ENCODE measurements at places on chromosomes 4 and X.
A peak's percentile ranks its signal among the peaks of the same experiment; 100 is the strongest.

DNA sequence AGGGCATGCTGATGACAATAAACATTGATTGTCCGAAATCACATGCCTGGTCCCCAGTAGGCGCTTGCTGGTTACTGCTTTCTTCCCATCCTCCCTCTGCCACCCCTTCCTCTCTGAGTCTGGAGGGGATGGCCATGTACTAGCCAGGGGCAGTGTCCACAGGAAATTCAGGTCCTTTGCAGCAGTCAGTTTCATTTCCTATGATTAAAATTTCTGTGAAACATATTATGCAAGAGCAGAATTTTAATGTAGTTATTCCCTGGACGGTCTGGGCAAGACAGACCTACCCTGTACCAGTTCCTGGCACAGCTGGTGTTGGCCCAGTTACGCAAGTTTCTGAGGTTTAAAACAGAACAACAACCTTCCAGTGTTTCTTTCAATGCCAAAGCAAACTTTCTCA lies 28.2 kb upstream of the TLR2 start:
- DNase-seq, result no peak

GRCh38 chr4:124053872-124054538 lies 657.4 kb downstream of the SPRY1 start:
- DNase-seq, result no peak

GRCh38 chr4:37740546-37740945 lies 54.4 kb upstream of the RELL1 start:
- no peak for DNase-seq

GRCh38 chr4:52376132-52376704 lies 282.9 kb downstream of the USP46 start:
- no peak for DNase-seq

DNA sequence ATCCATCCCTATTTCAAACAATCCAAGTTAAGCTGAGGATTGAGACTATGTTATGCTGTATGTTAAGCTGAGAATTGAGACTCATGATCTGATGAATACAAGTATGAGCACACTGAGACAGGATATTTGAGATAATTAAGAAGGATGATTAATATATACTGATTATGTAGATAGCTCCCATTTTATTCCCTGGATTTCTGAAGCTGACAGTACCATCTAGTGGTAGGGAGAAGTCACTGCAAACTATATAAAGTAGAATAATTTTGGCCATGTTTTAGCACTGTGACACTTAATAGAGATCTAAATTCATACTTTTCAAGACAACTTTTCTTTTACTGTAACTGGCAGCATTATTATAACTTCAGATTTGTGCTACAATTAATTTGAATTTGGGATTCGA lies 63.8 kb upstream of the HPRT1 start:
- no peak for DNase-seq

- DNase-seq, result no peak
These were observed 17.7 kb downstream of the PCDH18 start for GRCh38 chr4:137514406-137515111.

DNA sequence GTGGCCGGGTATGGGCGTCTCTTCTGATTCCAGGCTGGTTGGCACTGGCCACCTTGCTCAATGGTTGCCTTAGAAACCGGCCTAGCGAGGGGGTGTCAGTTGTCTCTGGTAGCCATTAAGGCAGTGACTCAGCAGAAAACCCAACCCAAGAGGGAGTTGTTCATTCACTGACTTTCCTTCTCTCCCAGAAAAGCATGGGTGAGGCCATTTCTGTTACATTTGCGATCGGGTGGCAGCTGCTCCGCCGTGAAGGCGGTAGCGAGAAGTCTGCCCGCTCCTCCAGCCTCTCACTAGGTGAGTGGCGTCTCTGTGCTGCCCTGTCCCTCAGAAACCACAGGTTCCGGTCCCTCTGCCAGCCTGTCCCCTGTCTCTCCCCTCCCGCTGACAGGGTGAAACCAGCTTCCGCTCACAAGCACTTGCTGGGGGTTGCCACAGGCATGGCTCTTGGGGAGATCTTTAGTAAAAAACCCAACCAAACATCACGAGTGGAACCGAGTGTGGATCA lies 17.4 kb downstream of the IRAK1 start:
- peak; percentile 38 for DNase-seq

DNA sequence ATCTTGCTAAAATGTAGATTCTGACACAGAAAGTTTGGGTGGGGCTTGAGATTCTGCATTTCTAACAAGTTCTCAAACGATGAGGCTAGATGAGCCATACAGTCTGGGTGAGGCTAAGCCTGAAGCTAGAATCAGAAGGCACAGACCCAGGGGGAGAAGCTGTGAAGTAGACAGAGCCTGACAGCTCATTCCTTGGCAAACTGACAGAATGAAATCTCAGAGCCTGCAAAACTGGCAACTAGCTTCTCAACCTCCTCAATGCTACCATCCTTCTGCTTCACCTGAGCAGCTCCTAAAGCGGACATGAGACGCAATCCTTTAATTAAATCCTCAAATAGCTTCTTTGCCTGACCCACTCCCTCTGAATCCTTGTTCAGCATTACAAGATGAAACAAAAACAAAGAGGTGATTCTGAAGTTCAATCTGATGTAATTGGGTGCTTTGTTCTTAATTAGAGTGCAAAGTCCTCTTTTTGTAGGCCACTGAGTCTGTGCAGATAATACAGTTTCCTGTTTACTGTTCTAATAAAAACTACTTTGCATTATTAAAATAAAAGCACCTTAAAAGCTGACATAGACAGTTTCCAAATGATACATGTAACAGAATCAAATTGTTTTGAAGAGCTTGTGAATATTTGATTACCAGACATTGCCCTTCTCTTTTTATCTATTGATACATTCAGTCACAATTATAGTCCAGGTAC lies 71.0 kb upstream of the BMP2K start:
- DNase-seq, result no peak

DNA sequence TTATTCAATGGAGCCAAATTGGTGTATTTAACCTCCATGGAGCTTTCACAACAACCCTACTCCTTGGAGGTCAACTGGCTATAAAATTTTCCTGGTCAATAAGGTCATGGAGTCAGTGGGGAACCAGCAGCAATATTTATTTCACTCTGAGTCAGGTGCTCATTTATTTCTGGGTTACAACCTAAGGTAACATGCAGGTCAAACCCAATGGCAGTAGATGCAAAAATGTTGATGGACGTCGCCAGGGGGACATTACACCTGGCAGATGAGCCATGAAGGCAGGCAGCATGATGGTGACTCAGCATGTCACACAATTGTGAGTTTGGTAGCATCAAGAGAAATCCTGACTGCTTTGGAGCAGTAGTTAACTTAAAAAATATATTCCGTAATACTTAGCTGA lies 514.1 kb downstream of the IL15 start:
- DNase-seq, result no peak

GRCh38 chrX:53494436-53494835 lies 60.3 kb upstream of the HSD17B10 start:
- DNase-seq, result no peak

DNA sequence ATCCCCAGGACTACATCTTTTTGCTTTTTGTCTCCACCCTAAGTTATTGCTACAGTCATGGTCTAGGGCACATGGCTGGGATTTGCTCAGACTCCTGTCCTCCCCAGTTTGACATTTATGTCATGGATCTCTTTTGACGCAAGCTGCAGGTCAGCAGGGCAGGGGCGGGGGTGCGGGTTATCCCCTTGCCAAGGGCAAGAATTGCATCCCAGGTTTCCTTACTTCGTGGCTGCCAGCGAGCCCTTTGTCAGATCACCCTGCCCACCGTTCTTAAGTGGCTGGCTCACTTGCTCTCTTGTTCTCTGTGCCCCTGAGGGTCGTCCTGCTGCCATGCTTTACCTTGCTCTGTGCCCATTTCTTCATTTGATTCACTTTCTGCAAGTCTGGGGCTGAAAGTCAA lies 21.1 kb upstream of the UBA1 start:
- no peak for DNase-seq

DNA sequence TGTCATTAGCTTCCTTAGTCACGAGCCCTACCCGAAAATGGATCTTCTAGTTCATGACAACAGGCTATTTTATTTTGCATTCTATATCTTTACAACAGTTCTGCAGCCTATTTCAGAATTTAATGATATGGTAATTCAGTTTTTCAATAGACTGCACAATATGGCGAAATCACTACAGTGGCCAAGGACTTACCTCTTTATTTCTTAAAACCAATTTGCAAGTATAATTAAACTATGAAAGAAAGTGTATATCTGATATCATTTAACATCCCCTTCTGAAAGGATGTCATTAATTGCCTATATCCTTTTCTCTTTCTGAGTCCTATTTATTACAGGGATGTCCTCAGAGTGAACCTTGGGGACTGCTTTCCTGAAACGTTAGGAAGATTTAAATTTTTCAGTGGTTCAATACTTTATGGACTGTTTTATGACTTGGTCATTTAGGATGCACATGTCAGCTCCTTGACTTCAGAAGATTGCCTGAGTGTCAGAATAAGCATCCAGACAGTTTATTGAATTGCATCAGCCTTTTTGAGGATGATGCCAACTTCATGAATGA lies 190.8 kb upstream of the GEMIN8 start:
- DNase-seq, result no peak

- DNase-seq, result no peak
These were observed 42.4 kb downstream of the ATOH1 start for GRCh38 chr4:93870876-93871458.

DNA sequence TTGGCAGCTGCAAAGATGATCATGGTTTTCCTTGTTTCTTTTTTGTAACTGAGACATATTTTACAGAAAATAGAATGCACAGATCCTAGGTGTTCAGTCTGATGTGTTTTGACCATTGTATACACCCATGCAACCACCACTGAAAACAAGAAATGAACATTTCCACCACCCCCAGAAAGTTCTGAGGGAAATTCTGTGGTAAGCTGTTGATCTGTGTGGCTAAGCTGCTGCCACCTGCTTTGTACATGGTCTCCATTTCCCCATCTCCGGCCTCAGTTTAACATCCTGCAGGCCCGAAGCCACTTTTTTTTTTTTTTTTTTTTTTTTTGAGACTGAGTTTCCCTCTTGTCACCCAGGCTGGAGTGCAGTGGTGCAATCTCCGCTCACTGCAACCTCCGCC lies 65.3 kb downstream of the NYX start:
- no peak for DNase-seq

- DNase-seq, result no peak
These were observed 104.9 kb downstream of the ALPK1 start for GRCh38 chr4:112402098-112402497.

DNA sequence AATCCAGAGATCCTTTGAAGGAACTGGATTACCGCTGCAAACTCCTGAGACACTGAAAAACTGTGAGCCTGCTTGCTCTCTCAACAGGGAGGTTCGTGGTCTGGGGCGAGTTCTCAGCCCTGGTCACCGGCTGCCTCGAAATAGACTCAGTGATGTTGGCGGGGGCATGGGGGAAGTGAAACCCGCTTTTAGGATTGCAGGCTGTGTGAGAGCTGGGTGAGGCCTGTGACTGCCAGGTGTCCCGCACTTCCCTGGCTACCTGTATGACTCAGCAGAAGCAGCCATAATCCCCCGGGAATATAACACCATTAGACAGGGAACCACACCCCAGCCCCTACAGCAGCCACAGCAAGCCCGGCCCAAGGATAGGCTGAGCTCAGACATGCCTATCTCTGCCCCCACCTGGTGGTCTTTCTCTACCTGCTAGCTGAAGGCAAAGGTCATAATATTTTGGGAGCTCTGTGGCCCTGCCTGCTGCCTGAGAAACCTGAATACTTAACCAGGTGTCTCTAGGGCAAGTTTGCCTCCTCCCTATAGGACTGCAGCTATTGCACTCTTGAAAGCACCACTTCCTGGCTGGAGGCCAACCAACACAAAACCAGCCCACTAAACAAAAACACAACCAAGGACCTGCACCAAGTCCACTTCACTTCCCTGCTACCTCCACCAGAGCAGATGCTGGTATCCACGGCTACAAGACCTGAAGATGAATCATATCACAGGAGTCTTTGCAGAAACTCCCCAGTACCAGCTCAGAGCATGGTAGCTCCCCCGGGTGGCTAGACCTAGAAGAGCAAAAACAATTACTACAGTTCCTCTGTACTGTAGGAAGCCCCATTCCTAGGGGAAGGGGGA lies 202.0 kb downstream of the RRAGB start:
- no peak for DNase-seq

GRCh38 chr4:27666943-27667342 lies 806.3 kb downstream of the STIM2 start:
- no peak for DNase-seq

- DNase-seq, result no peak
These were observed 259.0 kb upstream of the PCDH7 start for GRCh38 chr4:30461218-30461617.

DNA sequence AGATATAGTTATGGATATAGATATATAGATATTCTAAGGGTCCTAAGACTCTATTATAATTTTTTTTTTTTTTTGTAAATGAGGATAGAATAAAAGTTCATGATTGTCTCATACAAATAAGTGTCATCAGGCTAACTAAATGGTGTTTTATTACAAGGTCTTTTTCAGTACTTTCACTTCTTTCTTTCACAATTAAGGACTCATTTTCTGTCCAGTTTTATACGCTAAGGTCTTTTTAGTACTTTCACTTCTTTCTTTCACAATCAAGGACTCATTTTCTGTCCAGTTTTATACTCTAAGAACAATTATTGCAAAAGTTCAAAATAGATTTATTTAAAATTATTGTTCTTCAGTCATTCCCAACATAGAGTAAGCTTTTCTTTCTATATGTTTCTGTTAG lies 32.7 kb downstream of the RUFY3 start:
- DNase-seq, result no peak

- no peak for DNase-seq
These were observed 1.3 kb upstream of the TSPYL2 start for GRCh38 chrX:53080628-53081580.

DNA sequence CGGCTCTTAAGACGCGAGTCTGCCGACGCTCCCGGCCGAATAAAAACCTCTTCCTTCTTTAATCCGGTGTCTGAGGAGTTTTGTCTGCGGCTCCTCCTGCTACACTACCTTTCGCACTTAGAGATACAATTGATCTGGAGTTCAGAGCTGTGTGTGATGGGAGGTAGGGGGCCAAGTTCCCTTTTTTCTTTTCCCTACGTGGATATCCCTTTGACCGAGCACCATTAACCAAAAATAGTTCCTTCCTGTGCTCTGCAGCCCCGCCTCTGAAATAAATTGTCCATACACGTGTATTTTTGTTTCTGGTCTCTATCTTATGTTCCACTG lies 555 bp upstream of the PGM2 start:
- DNase-seq, result no peak

DNA sequence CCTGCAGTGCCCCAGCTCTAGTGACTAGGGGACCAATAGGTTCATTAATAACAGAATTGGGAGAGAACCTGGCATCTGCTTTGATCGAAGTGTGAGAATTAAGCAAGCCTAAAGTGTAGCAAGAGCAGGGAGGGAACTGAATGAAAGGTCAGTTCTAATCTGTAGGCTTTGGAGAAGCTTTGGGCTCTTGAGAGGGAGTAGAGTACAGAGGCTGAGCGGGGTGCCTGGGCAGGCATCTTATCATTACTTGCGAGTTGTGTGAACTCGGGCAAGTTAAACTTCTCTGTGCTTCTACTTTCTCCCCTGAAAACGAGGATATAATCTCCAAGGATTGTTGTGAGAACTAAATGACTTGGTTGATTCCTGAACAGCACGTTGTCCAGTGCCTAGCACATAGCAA lies 906 bp upstream of the PARM1 start:
- no peak for DNase-seq

- no peak for DNase-seq
These were observed 39.9 kb upstream of the PGK1 start for GRCh38 chrX:78064152-78064551.
